ENCODE measurements at places on chromosomes 5 and 9.

DNA sequence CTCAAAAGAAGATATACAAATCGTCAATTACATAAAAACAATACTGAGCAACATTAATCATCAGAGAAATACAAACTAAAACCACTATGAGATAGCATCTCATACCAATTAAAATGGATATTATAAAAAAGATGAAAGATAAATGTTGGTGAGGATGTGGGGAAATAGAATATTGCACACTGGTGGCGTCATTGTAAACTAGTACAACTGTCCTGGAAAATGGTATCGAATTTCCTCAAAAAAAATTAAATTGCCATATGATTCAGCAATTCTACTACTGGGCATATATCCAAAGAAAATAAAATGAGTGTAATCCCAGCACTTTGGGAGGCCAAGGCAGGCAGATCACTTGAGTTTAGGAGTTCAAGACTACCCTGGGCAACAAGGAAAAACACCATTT lies 326.0 kb upstream of the FTMT start:
- DNase-seq: no peak

- no peak for DNase-seq
Observed at GRCh38 chr9:87497080-87497603, 525 bp upstream of the DAPK1 start.

DNA sequence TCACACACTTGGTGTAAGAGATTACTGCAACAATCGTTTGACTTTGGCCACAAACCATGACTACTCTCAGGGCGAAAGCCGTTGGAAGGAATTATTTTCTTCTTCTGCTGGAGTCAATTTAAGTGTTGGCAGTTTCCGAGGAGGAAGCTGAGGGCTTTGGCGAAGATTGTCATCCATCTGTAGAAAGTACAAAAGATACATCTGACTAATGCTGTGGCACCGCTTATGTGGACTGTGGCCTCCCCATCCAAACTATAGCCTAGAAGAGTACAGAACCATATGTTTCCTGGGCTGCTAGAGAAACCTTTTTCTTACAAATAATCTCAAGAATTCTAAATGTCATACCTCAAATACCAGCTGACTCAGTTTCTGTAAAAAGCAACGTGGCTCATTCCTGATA lies 7.4 kb downstream of the MTX3 start:
- no peak for DNase-seq

- no peak for DNase-seq
Observed at GRCh38 chr9:72579190-72579589, 57.8 kb downstream of the TMC1 start.

DNA sequence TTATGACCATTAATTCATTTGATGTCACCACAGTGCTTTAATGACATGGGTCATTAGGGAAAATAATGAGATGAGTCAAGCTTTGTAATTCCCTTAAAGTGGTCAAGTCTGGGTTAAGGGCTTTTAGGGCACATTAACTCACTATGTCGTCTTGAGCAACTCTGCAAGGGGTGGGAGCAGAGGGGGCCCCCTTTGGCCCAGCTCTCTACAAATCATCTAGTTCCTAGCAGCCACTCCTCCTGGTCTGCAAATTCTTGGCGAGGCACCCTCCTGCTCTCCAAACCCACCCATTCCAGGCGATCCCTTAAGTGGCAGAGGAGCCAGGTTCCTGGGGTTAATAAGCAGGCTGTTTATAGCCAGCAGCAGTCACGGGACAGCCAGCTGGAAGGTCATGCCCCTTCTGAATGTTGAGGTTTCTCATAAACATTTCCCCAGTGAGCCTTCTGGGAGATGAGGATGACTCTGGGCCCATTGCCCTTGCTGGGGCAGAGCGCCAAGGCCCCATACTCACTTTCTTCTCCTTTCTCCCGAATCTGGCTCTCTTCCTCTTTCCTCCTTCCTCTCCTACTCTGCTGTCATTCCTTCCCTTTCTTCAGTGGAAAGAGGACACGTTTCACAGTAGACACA lies 14.3 kb upstream of the GPX3 start:
- DNase-seq: no peak

DNA sequence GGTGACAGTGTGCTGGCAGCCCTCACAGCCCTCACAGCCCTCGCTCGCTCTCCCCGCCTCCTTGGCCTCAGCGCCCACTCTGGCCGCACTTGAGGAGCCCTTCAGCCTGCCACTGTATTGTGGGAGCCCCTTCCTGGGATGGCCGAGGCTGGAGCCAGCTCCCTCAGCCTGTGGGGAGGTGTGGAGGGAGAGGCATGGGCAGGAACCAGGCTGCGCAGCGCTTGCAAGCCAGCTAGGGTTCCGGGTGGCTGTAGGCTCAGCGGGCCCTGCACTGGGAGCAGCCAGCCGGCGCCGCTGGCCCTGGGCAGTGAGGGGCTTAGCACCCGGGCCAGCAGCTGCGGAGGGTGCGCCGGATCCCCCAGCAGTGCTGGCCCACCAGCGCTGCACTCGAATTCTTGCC lies 177.0 kb downstream of the MSX2 start:
- no peak for DNase-seq

DNA sequence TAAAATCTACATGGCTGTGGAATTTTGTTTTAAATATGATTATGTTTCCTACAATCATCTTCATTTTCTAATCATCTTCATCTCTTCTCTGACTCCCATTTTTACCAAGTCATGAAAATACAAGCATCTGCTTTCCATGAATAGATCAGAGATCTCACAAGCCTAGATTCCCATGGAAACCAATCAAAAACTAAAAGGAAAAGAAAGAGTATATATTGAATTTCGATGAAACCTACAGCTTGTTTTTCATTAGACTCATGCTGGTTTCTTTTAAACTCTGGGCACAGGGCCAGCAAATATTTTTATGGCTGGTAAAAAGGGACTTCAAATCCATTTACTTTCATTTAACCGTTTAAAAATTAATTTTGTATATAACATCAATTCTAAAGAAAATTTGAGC lies 51.2 kb downstream of the INVS start:
- no peak for DNase-seq

GRCh38 chr9:4985386-4986266 lies 554 bp downstream of the JAK2 start:
- peak; percentile 29 for DNase-seq

DNA sequence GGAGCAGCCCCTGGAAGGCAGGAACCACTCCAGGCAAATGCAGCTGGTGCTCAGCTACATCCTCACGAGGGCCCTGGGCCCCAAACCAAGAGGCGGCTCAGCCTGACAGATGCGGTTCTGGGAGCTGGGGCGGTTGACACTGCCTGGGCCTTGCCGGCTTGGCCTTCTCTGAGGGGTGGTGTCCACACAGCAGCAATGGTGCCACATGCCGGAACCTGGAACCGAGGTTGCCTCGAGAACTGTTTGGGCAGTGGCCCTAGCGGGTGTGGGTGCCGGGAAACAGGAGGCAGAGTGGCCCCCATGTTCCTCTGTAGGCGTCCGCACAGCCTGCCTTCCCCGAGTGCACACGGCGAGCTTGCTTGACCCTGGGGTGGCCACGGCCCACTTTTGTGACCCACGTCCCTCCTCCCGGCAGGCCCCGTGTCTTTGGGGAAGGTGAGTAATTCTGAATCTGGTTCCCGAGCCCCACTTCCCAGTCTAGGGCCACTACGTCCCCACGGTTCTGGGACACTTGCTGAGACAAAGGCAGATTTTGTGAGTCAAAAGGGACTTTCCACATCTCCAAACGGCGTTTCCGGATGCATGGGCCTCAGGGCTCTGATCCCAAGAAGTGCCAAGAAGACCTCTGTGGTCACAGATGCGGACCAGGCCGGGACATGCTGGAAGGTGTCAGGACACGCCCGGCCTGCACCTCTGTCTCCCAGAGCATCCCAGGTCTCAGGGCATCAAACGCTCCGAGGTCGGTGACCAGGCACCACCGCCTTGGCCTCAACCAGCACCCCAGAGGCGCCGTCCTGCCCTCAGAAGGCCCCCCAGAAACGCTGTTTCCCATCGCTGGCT lies 27.7 kb upstream of the SLC12A7 start:
- DNase-seq: no peak

Measured in CD4-positive, alpha-beta T cell treated with Interleukin-10 for 1 hour (primary cell).